Fibroblast of skin of back (primary cell): ENCODE measurements at places on chromosomes 7 and 10.

- peak; percentile 21 for DNase-seq
Measured at GRCh38 chr7:123070702-123071286, 75.3 kb upstream of the TAS2R16 start.

DNA sequence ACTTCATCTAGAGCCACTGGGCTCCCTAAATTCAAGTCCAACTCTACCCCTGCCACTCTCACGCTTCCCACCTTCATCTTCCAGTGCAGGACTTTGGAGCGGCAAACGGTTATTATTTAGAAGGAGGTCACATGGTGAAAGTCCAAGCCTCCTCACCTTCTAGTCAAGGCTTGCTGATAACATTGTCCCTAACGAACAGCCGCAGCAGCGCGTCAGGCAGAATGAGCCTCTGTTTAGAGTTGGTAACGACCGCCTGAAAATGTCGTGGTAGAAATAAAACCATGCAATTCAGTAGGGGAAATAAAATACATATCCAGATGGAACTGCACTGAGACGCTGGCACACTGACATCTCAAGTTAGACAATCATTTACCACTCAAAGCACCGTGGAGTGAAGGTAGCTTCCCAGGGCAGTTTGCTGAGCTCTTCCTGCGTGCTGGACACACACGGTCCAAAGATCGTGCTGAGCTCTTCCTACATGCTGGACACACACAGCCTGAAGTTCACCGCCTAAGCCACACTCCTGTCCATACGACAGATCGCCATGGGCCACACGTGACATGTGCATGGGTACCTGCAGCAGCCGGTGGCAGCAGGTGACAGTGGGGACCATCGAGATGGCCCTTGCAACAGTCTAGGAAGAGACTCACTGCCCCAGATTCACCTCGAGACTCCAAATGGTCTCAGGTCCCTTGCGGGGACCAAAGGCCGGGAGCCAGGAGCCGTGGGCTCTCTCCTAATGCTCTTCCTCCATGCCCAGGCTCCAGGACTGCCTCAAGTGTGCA is 323.5 kb downstream of the PTPRN2 start:
- no peak for DNase-seq

GRCh38 chr10:124353091-124353815 is 65.5 kb downstream of the OAT start:
- no peak for DNase-seq

GRCh38 chr10:117686606-117687005 is 144.1 kb downstream of the EMX2 start:
- DNase-seq, result no peak

DNA sequence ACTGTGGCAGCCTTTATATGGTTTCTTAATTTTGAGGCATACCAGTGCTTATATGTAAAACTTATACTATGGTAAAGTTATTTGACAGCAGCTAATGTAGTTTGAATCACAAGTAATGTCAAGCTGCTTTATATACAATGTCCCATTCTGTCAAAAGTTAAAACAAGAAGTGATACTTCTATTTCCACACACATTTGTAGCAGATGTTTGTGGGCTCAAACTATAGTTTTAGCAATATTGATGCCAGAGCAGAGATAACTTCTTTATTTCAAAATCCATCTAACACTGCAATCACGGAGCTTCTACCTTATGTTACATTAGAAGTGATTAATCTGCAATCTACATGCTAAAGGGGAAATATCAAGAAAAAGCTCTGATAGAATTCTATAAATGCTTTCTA is 149.6 kb downstream of the ADK start:
- DNase-seq, result no peak

DNA sequence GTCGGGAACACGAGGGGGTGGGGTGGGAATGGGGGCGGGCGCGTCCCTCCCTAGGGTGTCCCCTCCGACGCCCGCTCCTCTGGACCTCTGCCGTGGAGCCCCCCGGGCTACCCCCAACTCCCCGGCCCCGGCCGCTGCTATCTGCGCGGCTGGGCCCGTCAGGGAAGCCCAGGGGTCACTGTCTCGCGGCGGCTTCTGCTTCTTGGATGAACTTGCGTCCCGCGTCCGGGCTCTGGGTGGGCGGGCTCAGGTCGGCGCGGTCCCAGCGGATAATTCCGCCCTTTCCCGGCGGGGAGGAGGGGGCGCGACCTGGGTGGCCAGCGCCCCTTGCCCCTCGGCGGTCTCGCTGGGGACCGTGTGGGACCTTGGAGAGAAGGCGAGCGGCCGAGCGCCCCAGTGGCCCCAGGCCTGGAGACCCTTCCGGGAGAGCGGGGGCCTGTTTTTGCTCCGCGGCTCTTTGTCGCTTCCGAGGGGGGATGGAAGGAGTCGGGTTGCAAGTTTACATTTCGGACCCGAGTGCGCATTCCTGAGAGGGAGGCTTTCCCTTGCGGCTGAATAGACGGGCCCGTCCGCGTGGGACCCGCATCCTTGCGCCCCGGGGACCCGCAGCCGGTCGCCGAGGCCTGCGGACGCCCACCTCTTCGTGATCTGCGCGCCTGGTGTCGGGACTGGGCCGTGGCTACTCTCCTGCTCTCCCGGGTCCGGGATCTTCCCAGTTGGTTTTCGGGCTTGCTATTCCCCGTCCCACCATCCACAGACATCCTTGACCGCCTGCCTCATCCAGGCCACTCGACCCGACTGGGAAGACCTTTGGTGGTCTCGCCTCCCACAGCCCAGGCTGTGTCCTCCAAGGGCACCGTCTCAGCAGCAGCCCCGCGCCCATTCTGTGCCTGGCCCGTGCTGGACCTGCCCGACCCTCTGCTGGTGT is 812 bp downstream of the DOCK1 start:
- DNase-seq, result peak; percentile 63

GRCh38 chr10:132306864-132307751 is 642 bp downstream of the STK32C start:
- no peak for DNase-seq

GRCh38 chr7:71613313-71613712 is 481.4 kb downstream of the GALNT17 start:
- peak; percentile 56 for DNase-seq

GRCh38 chr10:17835688-17836087 is 26.5 kb downstream of the MRC1 start:
- peak; percentile 96 for DNase-seq

DNA sequence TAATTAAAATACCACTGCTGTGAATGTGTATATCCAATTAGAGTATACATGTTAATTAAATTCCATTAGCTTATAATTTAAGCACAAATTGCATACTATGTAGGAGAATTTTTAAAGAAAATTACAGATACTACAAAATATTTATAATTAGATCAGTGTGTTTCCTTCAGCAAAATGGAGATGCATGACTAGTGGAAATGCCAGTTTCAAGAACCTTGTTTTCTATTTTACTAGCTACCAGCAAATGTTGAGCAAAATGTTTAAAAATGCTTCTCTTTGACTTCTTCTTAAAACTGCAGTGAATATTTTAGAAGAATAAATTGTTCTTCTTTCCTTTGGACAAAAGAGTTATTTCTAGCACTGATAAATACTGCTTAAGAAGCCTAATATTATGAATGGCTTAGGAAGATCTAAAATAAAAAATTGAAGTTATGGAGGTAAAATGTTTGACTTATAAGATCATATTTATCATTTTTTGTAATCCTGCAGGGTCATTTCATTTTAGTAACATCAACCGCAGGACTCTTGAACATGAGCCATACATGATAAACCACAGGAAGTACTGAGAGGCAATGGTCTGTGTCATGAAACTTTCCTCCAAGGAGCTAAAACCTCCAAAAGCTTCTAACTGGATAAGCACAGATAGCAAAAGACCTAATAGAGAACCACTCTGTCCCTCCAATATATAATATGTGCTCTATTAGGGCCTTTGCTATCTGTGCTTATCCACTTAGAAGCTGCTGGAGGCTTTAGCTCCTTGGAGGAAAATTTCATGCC is 1066.0 kb upstream of the CELF2 start:
- DNase-seq, result peak; percentile 64

GRCh38 chr7:128933180-128933891 is 4.4 kb upstream of the IRF5 start:
- peak; percentile 23 for DNase-seq

GRCh38 chr7:129368389-129368986 is 65.7 kb upstream of the STRIP2 start:
- no peak for DNase-seq

DNA sequence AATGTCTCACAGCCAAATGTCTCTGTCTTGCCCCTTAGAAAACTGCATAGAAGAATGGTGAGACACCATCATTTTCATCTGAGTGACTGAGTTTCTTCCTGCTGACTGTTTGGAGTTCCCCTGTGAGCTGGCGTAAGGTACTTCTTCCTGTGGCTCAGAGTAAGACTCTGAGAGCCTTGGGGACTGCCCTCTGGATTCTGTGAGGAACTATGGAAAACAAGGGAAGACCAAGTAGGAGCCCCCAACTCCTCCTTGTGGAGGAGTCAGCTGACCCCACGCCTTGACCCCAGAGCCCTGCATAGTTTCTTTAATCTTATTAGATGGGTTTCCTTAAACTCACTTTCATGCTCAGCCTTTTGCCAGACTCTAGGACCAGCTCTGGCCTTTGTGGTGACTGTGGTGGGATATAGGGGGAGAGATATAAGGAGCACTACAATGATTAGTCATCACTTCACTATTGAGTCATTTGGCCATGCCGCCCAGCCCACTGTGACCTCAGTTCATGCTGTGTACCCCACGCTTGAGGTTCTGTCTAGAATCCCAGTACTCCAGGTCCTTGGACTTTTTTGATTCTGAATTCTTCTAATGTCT is 51.8 kb upstream of the FAM133B start:
- peak; percentile 79 for DNase-seq

DNA sequence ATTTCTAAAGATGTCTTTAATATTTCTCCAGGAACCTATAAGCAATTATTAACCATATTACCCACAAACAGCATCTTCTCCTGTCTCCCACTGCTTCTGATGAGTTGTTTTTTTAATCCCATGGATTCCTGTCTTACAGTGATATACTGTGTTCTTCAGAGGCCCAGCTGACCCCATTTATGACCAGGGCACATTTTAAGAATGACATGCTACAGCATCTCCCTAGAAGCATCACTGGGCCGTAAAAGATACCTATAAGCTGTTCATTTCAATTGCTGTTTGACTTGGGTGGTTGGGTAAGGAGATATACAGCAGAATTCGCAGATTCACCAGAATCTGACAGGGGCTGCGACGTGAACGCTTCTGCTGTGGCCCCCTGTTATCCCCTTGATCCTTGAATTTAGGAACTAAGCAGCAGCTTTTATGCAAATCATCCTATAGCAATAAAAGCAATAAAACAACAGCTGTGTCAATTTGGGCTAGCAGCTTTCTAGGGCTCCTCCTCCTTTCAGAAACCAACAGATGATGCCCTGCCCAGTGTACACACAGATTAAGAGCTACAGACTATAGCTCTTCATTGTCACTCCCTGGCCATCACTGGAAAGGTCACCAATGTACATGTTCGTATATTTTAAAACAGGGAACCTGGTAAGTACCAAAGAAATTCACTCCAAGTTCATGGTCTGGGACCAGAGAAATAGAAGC is 86.8 kb downstream of the CPEB3 start:
- DNase-seq, result no peak

GRCh38 chr10:102917314-102917961 is 656 bp upstream of the CNNM2 start:
- DNase-seq, result peak; percentile 62

DNA sequence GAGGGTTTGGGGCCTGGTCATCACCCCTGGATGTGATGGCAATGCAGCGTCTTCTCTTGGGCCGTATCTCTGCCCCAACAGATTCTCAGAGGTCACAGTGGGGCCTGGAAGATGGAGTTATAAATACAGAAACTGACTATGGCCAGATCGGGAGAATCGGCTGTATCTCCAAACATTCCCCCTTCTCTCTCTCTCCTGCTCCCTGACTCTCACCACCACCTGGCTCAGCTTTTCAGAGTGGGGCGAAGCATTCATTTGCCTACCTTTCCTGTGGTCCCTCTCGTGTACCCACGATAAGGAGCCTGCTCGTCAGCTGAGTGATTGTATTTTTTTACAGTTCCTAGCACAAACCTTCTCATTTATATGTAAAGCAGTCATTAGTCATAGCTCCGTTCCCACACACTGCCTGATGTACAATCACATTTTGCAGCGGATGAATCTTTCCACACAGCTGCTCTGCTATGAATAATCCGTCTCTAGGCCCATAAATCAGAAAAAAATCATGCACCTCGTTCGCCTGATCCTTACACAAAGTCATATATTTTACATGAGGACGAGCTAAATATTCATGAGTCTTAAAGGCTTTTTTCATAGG is 23.2 kb upstream of the BTRC start:
- no peak for DNase-seq

DNA sequence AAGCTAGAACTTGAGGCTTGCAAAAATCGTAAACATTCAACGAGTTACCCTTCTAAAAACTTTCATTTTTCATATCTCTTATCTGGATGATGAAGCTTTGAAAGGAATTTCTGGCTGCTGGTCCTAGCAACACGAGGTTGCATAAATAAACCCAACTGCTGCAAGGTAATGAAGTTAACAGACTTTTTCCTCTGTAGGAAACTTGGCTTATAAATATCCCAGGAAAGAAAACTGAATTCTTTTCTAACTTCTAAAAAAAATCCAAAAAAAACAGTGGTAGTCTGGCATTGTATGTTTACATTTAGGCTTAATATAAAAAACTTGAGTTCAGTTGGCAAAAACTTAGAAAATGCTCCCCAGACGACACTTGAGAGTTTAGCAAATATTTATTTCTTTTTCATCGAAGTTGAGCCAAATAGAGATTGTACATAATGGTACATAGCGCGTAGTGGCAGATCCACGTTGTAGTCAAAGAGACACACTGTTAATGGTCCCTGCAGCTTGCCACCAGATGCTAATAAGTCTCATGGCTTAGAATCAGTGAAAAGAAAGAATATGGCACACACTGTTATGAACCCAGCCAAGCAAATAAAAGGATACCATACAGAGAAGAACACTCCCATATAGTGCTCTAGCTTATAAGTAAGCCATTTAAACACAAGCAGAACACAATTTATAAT is 200.3 kb upstream of the PCLO start:
- peak; percentile 4 for DNase-seq

DNA sequence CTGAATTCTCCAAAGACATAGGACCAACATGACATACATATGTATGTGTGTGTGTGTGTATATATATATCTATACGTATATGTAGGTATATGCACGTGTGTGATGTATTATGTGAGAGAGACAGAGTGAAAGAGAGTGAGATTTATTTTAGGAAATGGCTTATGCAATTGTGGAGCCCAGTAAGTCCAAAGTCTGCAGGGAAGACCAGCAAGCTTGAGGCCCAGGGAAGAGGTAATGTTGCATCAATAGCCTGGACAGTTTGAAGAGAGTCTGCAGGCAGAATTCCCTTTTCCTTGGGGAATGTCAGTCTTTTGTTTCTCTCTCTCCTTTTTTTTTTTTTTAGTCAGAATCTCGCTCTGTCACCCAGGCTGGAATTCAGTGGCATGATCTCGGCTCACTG is 33.0 kb upstream of the CARD11 start:
- DNase-seq, result no peak

DNA sequence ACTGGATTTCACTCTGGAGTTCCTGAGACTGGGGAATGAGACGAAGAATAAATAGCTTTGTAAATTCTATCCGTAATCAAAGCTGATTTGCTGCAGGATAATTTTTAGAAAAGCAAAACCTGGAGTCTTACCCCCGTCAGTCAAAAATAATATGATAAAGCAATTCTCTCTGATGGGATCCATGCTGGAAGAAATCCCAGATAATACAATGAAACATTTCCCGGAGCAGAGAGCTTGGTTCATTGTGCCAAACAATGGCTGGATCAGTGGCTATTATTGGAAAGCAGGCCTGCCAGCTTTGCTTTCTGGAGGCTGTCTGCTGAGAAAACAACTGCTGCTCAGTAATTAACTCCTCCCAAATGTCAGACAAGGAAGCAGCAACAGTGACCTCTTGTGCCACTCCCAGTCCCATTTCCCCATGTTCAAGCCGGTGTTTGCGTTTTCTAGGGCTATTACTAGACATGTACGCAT is 609.4 kb upstream of the PCDH15 start:
- peak; percentile 44 for DNase-seq
